ENCODE measurements at places on chromosomes 12 and 14.

- DNase-seq: no peak
Observed at GRCh38 chr14:51444353-51445000, 204.4 kb downstream of the TMX1 start.

GRCh38 chr12:4157122-4157521 lies 116.4 kb upstream of the CCND2 start:
- no peak for DNase-seq

GRCh38 chr12:132583411-132583710 lies 27.0 kb downstream of the LRCOL1 start:
- DNase-seq: no peak

GRCh38 chr14:35296545-35296944 lies 4.4 kb downstream of the PSMA6 start:
- DNase-seq: no peak

DNA sequence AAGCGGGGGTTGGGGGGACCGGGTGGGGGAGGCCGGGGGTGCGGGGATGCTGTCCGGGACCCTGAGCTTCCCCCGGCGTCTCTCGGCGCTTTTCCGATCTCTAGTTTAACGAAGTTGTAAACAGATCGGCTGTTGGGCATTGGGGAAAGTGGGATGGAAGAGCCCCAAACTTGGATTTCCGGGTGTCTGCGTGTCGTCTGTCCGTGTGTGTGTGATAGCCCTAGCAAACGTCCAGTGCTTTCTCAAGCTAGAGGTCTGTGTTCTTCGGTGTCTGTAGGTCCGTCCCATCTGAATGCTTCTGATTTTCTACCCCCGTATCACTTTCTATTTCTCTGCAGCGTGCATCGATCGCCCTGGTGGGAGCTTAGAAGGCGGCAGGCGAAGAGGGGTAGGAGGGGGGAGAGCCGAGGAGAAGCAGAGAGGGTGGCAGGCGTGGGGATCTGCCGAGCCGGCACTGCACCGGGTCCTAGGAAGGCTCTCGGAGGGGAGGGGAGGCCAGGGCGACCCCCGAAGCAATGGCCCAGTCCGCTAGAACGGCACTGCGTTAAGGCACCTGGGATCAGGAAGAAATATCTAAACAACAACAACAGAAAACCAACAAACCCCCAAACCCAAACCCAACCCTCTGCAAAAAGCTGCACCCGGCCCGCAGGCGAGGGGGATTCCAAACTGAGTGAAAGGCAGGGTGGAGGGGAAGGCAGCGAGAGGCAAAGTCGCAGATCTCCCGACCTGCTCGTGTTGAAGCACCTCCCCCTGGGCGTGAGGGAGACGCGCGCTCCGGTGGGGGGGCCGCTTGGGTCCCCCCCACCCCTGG lies 1.0 kb downstream of the KCNA1 start:
- DNase-seq: no peak

- no peak for DNase-seq
Observed at GRCh38 chr14:60116181-60116580, 24.5 kb downstream of the PCNX4 start.

- no peak for DNase-seq
Observed at GRCh38 chr14:92207012-92207927, 85.5 kb downstream of the CPSF2 start.

DNA sequence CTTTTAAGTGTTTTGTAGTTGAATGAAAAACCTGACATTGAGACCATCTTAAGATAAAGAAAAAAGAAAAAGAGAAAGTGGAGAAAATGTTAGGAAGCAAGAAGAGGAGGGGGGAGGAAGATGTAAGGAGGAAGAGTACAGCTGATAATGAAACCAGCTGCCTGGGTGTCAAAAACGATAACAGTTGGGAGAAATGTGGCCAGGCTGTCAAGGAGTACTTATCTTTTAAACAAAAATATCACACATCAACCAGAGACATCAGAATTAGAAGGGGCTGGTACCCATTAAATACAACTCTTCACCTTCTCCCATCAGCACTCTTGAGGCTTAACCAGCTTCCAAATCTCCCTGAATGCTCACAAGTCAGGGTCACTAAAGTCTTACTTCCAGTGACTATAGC lies 4.5 kb downstream of the SLC11A2 start:
- DNase-seq: no peak

DNA sequence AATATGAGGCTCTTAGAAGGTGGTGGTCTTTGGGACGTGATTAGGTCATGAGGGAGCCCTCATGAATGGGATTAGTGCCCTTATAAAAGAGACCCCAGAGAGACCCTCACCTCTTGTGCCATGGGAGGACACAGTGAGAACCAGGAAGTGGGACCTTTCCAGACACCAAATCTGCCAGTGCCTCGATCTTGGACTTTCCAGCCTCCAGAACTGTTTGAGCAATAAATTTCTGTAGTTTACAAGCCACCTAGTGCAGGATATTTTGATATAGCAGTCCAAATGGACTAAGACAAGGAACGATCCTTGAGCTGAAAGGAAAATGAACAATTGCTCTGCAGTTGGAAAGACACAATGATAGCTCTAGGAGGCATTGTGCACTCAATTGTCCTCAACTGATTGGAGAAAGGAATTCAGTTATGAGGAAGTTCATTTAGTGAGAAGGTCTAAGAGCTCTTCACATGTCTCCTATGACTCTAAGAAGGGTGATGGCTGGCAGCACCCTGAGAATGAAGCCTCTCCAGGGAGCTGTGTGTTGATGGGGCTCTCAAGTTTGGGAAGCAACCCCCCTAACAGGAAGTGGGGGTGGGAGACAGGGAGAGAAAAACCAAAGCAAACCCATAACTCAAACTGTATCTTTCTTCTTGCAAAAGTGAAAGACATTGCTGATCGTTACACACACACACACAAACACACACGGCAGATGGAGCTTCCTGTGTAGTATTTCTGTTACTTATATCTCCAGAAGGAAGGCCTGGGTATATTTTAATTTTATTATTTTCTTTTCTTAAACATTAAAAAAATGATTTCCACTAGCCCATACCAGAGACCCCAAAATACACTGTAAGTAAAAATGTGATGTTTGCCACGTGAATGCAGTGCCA lies 21.0 kb downstream of the CHST11 start:
- DNase-seq: no peak

- peak; percentile 2 for DNase-seq
Observed at GRCh38 chr12:98594050-98594835, 757 bp downstream of the SLC25A3 start.

DNA sequence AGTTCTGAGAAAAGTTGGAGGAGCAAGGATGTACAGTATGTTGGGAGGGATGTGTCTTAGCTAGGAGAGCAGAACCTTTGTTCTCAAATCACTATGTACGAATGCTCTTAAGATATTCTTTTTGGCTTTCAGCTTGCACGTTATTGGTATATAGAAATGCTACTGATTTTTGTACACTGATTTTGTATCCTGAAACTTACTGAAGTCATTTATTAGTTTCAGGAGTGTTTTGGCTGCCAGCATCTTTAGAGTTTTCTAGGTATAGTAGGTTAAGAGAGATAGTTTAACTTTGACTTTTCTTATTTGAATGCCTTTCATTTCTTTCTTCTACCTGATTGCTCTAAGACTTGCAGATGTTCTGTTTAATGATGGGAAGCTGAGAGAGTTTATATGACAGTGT lies 442.8 kb upstream of the FBXO33 start:
- DNase-seq: no peak

GRCh38 chr14:105844047-105844630 lies 317.8 kb downstream of the TMEM121 start:
- DNase-seq: no peak

GRCh38 chr12:100826323-100826722 lies 31.7 kb downstream of the ANO4 start:
- DNase-seq: no peak

GRCh38 chr14:97709552-97709951 lies 912.4 kb downstream of the VRK1 start:
- DNase-seq: no peak

- no peak for DNase-seq
Observed at GRCh38 chr14:34766060-34766459, 51.7 kb upstream of the CFL2 start.

DNA sequence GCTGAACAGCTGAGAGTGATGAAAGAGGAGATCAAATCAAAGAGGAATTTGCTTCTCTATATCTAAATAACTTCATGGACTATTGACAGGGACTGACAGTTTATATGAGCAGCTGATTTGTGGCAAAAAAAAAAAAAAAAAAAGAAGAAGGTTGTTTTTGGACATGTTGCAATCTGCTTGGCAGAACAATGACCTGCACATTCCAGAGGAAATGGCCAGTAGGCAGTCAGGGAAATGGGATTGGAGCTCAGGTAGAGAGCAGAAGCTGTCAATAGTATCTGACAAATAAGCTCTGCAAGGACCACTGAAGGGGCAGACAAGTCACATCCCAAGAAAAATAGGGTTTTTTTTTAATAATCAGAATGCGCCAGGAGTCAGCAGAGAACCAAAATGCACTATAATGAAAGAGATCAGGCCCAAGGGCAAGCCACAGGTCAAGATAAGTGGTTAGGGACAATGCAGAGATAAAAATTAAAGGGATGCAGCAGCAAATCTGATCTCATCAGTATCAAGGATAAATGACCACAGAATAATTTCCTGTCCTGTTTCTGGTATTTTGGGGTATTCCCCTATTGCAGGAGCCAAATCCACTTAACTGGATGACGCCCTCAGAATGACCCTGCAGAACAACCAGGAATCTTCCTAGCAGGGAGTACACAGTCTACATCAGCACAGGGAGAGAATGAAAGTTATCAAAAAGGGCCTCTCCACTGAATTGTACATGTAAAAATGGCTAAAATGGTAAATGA lies 22.6 kb upstream of the DUSP16 start:
- DNase-seq: no peak

DNA sequence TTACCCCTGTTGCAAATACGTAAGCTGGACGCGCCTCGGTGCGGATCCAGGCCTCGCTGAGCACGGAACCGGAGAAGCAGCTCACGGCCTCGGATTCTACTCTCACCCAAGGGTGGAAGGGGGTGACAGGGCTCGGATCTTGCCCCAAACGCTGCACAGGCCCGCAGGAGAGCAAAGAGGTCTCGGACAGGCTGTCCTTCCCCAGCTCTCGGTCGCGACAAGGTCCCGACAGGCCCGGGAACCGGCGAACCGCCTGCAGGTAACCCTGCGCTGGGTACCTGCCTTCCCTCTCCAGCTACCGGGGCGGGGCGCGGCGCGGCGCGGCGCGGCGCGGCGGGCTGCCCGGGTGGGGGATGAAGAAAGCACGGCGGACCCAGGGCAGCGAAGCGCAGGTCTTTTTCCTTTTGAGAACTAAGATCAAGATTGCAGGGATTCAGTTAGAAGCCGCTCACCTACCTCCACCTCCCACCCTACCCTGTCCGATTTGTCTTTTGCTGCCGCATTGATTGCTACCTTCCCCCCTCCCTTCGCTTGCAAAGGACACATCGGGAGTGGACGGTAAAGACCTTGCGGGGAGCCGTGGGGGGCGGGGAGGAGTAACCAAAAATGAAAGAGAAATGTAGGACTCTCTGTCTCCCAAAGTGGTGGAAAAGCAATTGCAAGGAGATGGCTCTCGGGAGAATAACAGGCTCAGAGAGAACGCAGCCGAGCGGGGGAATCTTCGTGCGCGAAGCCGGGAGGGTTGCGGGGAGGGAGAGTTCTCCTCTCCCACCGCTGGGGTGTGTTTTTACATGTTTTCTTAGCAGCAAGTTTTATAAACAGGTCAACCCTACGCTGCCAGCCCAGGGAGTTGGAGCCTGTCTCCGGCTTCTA lies 8.4 kb upstream of the TBX3 start:
- DNase-seq: no peak

DNA sequence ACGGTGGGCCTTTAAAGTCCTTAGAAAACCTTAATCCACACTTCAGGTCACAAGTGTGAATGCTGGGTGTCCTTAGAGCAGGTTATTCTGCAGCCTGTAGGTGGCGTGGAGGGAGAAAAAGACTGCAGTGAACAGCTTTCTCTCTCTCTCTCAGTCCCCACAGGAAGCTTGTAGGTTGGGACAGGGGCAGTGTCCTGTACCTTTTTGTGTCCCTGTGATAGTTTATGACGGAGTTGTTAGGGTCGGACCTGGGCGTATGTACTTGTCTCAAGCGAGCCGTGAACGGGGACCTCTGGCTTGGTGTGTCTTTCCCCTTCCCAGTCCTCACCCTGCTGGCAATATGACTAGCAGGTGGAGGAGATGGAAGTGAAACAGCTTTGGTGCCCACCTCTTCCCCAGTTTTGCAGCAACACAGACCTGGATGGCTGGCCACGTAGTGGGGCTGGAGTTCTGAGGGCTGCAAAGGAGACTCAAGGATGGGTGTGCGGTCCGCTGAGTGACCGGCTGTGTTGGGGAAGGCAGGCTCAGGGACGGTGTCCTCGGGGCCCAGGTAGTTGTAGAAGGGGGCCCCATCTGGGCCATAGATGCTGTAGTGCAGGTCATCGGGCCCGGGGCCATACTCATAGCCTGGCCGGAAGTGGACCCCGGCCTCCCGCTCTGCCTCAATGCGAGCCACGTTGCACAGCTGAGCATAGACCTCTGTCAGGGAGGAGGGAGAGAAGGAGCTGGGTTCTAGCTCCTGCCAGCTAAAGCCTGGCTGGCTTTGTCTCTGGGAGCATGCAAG lies 8.9 kb downstream of the ISCA2 start:
- DNase-seq: no peak

DNA sequence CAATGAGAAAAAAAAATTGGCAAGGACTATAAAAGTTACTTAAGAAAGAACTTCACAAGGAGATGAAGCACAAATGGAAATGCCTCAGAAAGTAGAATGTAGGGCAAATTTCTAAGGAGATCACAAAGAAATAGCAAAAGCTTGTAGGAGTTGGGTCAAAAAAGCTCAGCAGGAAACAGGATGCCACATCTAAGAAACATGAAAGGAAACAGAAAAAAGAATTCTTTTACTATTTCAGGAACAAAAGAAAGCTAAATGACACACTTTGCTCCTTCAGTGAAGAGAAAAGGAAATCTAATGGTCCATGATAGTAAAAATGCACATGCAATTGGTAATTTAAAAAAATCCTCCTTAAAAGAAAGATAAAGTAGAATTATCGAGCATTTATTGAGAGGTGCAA lies 452.1 kb upstream of the GARIN6 start:
- no peak for DNase-seq

DNA sequence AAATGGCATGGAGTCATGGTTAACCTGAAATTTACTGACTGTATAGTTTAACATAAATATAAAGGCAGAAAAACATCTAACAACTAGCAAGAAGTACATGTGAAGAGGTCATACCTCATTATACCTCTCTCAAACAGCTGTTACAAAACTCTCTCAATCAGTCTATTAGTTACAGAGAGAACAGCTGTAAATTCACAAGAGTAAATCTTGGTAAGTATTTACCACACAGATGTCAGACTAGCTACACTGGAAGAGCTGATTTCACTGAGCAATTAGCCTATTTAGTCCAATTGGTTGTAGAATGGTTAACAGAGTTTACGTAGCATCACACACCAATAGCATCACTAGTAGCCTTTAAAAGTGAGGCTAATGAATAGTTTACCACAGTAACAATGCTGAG lies 463.4 kb upstream of the USP15 start:
- DNase-seq: no peak

DNA sequence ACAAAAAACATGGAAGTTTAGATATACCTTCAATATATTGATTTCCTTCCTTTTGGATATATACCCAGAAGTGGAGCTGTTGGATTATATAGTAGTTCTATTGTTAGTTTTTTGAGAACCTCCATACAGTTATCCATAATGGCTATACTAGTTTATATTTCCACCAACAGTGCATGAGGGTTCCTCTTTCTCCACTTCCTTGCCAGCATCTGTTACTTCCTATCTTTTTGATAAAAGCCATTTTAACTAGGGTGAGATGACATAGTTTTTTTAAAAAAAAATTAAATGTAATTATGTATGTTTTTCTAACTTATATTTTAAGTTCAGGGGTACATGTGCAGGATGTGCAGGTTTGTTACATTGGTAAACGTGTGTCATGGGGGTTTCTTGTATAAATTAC lies 10.0 kb upstream of the SLC38A4 start:
- DNase-seq: no peak
